ENCODE measurements at places on chromosomes 4 and X.
A peak's percentile ranks its signal among the peaks of the same experiment; 100 is the strongest.

DNA sequence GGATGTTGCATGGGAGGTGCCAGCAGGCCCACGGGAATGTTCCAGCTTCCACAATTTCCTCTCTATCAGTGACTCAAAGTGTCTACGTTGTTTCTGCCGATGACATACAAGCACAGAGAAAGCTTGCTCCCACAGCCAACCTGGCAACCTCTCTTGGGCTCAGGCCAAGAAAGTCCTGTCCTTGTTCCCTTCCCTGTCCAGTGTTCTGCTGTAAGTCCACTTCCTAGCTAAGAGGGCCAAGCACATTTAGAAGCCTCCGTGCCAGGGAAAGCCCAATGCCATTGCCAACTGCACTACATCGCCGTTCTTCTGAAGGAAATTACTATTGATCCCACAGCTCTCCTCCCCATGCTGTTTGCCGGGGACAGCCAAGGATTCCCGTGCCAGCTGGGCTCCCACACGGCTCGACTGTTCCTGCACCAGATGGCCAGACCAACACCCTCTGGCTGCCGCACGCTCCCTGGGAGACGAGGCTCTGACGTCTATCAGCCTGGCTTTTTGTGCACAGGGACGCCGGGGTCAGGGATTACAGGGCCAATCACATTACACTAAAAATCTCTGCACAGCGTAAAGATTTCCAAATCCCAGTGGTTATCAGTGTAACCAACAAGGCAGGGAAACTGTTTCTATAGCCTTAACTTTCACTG, 284.0 kb downstream of the BCOR start:
- DNase-seq = peak; percentile 68

- DNase-seq = no peak
Observed at GRCh38 chr4:4524364-4524763, 17.5 kb downstream of the STX18 start.

DNA sequence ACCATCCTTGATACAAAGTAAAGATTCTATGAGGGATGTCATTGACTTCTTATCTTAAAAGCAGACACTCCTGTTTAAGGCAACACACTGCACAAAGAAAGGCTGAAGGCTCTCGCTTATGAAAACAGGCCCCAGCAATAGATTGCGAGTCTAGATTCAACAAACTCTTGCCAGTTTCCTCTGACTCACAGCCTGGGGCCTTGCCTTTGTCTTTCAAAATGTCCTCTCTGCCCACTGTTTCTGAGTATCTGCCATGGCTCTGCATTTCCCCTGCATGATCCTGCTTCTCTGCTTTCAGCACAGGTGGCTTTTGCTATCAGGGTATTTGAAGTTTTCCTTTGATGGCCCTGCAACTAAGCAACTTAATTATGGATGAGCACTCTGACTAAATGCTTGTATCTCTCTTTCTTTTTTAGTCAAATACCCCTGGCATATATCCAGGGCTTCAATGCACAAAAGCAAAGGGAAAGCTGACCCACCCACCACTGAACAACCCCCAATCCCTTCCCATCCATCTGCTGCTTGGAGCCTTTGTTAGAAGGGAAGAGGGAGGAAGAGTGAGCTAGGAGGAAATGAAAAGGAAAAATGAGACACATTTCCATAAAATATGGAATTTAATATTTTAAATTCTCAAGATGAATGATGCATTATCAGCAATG, 32.2 kb downstream of the NDP start:
- DNase-seq = no peak

DNA sequence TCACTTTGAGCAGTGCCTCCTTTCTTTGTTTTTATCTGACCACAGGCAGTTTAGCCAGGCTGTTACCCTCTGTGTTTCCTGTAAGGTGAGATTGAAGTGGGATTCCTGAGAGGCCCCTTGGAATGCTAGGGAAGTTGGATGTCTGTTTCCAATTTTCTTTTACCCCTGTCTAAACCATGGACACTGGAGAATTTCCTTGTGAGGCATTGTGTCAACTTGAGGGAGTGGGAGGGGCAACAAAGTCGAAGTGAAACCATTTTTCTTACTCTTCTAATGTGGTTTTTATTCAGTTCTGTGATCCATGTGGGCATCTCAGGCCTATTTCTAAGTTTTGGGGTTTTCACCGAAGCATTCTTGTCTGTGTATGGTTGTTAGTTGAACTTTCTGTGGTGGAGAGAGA, 296.1 kb upstream of the UGT8 start:
- no peak for DNase-seq

DNA sequence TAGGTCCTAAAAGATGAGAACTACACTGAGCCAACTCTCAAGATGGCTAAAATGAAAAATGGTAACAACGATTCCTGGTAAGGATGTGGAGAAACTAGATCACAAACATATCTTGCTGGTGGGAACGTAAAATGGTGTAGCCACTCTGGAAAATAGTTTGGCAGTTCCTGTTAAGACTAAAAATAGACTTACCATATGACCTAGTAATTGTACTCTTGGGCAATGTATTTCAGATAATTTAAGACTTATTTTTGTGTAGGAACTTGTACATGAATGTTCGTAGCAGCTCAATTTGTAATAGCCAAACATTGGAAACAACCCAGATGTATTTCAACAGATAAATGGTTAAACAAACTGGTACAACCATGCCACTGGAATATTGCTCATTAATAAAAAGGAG, 106.2 kb downstream of the HDAC8 start:
- no peak for DNase-seq

DNA sequence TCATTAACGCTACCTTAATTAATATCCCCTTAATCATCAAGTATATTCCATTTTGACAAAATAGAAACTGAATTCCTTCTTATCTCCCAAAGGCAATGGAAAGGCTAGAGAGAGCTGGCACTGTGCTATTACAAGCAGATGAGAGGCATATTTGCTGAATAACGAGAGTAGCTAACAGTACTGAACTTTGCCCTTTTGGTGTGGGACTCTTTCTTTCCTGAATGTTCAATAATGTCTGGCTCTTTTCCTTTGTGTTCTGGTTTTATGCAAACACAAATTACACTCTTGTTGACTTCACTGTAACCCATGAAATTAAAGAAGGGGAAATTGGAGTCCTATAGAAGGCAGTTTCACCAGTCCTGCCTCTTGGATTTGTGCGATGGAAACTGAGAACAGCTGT, 63.5 kb downstream of the SHROOM3 start:
- DNase-seq = no peak

- DNase-seq = no peak
Observed at GRCh38 chrX:40582811-40583210, 2.0 kb downstream of the ATP6AP2 start.

- no peak for DNase-seq
Observed at GRCh38 chr4:94371290-94371689, 28.7 kb upstream of the HPGDS start.

DNA sequence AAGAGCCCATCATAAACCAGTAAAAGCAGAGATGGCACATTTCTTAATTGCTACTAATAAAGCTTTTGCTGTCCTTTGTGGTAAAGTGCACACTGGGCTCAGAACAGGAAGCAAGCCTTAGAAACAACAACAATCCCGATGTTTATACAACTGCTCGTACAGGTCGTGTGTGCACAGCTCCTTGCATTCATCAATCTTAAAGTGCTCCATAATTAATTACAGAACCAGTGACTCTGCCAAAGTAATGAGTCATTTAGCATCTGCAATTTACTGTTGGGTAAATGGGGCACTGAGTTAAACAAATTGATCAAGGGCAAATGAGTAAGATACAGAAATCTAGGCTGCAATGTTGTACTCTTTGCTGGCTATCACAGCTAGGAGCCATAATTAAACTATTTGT, 61.3 kb upstream of the TXK start:
- DNase-seq = no peak

- DNase-seq = no peak
Observed at GRCh38 chr4:150934022-150934421, 81.1 kb downstream of the LRBA start.

DNA sequence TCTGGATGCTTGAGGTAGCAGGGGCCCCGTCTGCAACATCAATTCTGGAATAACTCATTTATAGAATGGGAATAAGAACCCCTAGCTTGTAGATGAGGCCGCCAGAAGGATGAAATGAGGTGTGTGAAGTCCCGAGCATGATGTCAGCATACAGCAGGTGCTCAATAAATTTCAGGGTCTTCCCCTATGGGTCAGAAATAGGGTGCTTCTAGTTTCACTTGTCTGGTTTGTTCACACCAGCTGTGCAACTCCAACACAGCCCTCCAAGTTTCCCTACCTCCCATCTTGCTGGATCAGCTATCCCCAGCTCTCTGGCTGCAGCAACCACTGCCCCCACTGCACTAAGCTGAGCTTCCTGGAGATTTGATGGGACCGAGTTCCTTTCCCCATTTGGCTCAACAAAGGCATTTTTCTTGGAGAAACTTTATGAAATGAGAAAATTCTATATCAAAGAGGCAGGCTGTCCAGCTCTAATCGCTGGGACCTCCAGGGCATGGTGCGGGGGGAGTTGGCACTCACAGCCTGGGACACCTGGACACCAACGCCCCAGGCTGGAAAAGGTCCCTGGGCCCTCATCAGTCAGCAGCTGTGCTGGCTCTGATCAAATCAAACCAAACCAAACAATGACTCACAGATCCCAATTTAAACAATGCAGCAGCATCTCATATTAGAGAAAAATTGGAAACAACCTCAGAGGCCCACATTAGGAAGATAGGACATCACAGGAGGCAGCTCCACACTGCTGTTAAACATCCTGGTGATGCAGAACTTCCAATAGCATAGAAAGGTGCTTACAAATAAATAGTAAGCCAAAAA, 13.3 kb downstream of the SLC2A9 start:
- peak; percentile 86 for DNase-seq

DNA sequence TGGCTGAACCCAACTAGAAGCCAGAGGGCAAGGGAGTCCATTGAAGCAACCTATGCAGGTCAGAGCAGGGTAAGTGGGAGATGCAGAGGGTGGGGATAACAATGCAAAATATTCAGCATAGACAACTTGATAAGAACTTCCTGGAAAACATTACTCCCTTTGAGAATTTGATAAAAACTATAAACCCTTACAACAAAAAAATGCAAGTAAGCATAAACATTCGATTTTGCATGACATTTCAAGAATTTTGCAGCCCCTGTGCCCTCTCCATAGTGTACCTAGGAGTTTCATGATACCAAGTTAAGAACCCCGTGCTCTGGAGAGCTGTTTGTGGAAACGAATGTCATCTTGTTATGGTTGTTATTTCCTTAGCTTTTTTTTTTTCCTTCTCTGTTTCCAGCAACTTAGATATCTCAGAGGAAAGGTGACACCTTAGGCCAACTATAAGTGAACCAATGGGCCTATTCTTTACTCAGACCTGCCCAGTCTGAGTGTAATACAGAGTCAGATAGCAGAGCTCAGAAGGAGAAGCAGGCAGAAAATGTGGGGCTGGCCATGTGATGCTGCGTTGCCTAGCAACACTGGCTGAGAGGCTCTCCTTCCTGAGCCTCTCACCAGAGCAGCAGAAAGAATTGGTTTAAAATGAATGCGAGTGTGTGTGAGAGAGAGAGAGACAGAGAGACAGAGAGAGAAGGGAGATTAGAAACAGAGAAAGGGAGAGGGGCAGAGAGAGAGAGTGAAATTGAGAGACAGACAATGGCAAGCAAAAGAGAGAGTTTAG, 36.7 kb upstream of the GABRQ start:
- DNase-seq = no peak

DNA sequence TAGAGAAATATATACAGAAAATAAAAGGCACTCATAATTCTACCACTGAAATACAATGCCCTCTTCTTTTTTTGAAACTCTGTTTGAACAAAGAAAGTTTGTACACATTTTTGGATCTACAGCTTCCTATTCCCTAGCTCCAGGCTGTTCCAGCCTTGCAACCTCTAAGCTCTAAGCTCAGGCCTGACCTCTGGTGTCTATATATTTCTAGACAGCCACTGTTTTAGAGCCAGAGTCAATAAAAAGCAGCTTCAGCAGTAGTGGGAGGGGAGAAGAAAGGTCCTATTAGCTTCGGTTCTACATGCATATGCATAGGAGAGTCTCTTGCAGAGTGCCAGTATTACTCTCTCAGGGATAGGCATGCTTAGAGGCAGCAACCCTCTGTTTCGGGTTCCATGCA, 39.7 kb downstream of the CLDN2 start:
- no peak for DNase-seq

Measured in left forelimb (tissue), 1 donor.